ENCODE measurements at places on chromosomes 5 and 9.

DNA sequence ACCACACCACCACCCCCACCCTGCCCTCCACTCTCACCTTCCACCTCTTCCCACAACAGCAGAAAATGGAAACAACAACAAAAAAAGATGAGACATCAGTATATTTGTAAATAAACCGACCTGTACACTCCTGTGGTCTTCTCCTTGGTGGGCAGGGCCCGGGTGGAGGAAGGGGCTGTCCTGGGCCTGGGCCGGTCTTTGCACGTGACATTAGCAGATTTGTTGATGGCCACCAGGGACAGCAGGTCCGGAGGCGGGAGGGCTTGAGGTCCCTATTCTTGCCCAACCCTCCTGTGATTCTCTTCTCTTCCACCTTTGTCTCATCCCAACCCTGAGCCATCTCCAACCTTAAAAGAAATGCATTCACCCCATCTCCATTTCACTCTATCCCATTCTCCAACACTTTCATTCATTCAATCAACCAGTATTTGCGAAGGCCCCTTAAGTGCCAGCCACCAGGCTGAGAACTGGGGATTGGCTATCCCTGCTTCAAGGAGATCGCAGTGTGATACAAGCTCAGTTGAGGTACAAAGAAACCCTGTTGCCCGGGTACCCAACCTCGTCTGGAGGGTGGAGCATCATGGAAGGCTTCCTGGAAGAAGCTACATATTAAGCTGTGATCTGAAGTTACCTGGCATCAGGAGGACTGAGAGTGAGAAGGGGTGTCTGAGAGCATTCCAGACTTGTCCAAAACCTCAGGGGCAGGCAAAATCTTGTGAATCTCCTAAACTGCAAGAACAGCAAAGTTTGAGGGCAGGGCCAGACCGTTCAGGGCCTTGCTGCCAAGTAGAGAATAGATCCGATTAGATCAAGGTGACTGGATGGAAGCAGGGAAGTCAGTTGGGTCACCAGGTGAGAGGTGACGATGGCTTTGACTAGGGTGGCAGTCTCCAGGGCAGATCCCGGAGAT is 87.4 kb downstream of the LMX1B start:
- no peak for DNase-seq

DNA sequence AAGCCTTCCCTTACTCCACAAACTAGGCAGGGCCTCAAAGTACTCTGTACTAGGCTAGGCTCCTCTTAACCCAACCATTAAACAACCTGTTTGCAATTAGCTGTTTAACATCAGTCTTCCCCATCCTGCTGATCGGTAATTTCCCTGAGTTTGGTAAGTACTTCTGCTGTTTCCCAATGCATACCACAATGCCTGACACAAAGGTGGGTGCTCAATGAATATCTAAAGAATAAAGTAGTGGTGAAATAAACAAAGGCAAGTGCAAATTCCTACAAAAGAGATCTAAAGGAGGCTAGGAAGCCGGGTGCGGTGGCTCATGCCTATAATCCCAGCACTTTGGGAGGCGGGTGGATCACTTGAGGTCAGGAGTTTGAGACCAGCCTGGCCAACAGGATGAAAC is 25.0 kb downstream of the FBXW2 start:
- no peak for DNase-seq

- no peak for DNase-seq
These were observed 10.9 kb downstream of the CDH18 start for GRCh38 chr5:19977099-19977498.

DNA sequence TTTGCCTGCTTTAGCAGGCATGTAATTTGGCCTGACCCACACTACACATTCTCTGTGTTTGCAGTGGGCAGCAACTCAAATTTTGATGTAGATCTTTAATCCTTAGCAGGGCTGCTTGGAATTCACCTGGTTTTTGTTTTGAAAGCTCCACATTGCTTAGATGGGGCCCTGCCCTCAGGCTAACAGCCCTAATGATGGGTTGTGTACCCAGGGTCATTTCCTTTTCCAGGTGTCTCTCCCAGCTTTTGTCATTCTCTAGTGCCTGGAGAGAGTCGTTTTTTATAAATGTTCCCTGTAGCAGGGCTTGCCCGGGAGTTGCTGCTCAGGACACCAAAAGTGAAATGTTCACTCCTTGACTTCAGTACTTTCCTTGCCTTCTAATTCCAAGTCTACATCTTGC is 126.3 kb downstream of the TRIO start:
- no peak for DNase-seq

- DNase-seq = no peak
These were observed 346.8 kb upstream of the FAM174A start for GRCh38 chr5:100188339-100188738.

DNA sequence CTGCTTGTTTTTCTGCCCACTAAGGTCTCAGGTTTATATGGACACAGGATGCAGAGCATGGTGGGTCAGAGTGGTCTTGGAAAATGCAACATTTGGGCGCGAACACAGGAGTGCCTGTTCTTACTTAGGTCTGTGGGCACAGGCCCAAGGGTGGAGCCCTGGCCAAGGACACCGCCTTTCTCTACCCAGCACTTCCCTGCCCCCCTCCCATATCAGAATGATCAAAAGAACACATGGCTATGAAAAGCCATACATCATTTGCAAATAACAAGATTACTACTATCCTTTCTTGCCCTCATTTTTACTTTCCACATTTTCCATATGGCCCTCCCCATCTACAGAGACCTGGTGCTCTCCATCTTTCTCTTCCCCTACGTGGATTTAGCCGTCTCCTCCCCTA is 162.2 kb downstream of the ENC1 start:
- no peak for DNase-seq

DNA sequence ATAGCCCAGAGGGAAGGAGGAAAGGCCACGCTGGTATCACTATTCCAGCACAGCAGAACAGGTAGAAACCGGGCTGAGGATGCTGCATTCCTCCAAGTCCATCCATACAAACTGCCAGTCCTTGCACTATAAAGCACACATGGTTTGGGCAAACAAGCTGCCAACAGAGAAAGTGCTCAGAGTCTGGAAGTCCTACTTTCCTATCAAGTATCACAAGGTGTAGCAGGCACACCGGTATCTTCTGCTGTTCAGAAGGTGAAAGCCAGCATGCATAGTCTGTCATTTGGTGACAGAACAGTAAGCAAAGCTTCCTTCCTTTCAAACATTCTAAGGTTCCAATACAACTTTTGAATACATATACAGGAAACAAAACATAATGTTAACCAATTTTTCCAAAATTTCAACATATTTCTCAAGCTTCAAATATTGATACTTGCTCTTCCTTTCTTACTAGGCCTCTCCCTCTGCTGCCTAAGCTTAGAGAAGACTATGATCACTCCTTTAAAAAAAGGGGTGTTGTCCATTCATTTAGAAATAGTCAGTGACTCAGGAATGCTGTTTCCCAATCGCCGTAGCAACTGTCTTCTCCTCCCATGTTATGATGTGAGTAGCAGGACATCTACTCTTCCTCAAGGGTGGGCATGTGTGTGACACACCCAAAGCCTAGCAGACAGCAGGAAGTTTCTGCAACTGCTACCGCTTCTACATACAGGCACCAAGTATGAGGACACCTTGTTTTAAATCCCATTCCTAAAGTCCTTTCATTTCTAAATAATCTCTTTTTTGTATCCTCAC is 14.7 kb downstream of the DIAPH1 start:
- no peak for DNase-seq

DNA sequence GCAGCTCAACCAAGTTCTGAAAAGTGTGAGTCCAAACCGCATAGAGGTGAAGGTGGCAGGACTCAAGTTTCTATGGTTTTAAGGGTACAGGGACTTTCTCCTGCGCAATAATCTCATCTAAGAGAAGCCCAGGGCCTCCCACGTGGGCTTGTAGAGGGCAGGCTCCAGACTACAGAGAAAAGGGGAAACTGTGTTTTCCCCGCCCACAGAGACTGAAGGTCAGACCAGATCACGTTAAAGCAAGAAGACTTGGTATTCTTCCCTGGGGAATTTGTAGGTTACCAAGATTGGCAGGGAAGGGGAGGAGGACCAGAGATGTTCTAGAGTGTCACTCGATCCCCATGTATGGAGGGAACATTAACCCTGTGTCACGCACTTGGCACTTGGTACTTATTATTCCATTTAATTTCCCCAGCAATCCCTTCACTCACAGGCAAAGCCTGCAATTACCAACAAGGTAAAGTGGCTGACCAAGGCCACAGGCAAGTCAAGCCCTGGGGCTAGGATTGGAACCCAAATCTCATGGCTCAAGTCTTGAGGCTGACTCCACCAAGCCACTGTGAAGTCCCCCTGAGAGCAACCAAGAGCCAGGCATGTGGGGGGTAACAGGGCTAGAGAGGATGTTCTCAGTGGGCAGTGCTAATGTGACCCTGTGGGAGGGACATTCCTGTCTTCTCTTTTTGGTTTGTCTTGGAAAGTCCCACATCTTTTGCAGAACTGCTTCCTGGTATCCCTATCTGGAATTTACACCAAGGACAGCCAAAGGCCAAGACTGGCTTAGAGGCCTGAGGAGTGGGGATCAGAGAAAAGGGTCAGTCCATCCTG is 18.3 kb upstream of the NEK6 start:
- DNase-seq = no peak

DNA sequence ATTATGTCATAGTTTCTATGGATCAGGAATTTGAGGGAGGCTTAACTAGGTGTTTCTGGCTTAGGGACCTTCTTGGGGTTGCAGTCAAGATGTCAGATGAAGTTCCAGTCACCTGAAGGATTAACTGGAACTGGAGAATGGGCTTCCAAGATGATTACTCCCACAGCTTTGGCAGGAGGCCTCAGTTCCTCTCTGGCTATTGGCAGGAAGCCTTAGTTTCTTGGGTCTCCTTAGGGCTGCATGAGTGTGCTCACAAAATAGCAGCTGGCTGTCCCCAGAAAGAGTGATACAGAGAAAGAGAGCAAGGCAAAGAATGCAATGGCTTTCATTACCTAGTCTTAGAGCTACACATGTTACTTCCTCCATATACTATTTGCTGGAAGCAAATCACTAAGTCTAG is 138.1 kb upstream of the TLE4 start:
- no peak for DNase-seq

DNA sequence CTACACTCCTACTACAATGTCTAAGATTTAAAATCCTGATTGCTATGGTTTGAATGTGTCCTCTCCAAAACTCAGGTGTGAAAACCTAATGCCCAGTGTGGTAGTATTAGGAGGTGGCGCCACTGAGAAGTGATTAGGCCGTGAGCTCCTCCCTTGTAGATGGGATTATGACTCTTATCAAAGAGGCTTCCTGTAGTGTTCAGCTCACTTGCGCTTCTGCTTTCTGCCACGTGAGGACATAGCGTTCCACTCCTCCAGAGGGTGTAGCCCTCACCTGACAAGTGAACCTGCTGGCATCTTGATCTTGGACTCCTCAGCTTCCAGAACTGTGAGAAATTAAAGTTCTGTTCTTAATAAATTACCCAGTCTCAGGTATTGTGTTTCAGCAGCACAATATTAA is 33.0 kb upstream of the WHRN start:
- DNase-seq = no peak

- no peak for DNase-seq
These were observed 315.8 kb upstream of the PDE4D start for GRCh38 chr5:60209146-60209840.
